Camera-type eye (tissue), 1 donor: ENCODE measurements at places on chromosomes 2 and 18. TPM values are rescaled to one million over a fixed set of nuclear protein-coding genes. Genes with fewer than 3 reads are reported as not detected.

TMEM178A gene
- 19.2 TPM for total RNA-seq

ERBB4 gene
- 17.9 TPM for total RNA-seq

SH3RF3 gene
- total RNA-seq: 6.3 TPM

ALPP gene
- total RNA-seq: not detected

SLC4A3 gene
- 9.8 TPM for total RNA-seq

IL36A gene
- total RNA-seq: not detected

MTHFD2 gene
- 19.0 TPM for total RNA-seq

GREB1 gene
- total RNA-seq: 18.5 TPM

MALL gene
- 10.9 TPM for total RNA-seq

SULT1C2 gene
- 3.9 TPM for total RNA-seq

CABYR gene
- total RNA-seq: 7.0 TPM

LBX2 gene
- not detected for total RNA-seq

ABCG8 gene
- total RNA-seq: 0.27 TPM

SNORC gene
- total RNA-seq: 0.55 TPM

CHRNA1 gene
- 9.1 TPM for total RNA-seq

TCF23 gene
- total RNA-seq: 0.11 TPM

MYL12A gene
- total RNA-seq: 204 TPM

SERPINB10 gene
- 1.3 TPM for total RNA-seq

HAAO gene
- total RNA-seq: 28.8 TPM

GTF3C2 gene
- total RNA-seq: 46.5 TPM

AQP12B gene
- not detected for total RNA-seq

GTF2A1L gene
- 17.0 TPM for total RNA-seq

TNFRSF11A gene
- 3.9 TPM for total RNA-seq

CNGA3 gene
- total RNA-seq: 9.7 TPM

ADRA2B gene
- 1.9 TPM for total RNA-seq

MDH1B gene
- 3.5 TPM for total RNA-seq

ARHGEF33 gene
- 3.7 TPM for total RNA-seq

REG1A gene
- total RNA-seq: not detected

GKN2 gene
- total RNA-seq: not detected

SLC23A3 gene
- 1.3 TPM for total RNA-seq

REG3G gene
- total RNA-seq: not detected

RGPD4 gene
- 2.2 TPM for total RNA-seq

MOCOS gene
- 1.2 TPM for total RNA-seq

ANKRD39 gene
- 19.5 TPM for total RNA-seq

ZNF385B gene
- 30.8 TPM for total RNA-seq

GPR55 gene
- total RNA-seq: not detected
